CD4-positive, alpha-beta T cell (primary cell): ENCODE measurements at places on chromosomes 6 and 20.

- DNase-seq: no peak
These were observed 517.6 kb upstream of the SOX4 start for GRCh38 chr6:21075986-21076385.

DNA sequence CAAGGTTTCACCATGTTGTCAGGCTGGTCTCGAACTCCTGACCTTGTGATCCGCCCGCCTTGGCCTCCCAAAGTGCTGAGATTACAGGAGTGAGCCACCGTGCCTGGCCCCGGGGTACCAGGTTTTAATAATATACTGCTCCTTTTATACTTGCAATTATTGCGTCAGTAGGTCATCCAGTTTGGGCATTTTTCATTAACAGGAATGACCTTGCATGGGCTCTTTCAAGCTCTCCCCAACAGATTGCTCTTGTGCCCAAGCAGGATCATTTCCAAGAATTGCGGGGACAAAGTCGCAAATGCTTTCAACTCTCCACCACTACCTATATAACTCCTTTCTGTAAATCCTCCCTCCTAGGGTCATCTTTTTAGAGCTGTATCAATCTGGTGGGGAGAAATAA, 23.8 kb downstream of the STK38 start:
- DNase-seq: no peak

DNA sequence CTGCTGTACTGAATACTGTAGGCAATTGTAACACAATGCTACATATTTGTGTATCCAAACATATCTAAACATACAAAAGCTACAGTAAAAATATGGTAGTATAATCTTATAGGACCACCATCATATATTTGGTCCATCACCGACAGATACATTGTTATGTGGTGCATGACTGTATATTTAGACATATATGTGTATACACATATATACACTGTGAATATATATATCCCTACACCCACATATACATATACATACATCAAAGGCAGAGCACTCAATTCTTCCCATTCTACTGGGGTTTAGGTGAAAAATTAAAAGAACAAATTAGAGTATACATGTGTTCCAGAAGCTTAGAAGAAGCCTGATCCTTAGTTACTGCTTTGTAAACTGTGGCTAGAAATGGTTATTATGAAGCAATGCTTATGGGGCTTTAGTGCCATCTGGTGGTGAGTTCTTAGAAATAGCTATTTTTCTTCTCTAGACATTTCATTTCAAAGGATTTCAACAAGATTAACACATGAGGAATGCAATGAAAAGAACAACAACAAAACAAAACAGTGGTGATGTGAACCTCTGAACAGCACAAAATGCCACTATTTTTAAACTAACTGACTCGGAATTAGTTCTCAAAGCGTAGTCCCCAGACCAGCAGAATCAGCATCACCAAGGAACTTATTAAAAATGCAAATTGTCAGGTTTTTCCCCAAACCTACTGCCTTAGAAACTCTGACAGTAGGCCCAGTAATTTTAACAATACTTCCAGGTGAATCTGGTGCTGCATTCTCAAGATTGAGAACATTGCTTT, 38.0 kb downstream of the PKHD1 start:
- no peak for DNase-seq

GRCh38 chr6:7200598-7201443, 93.1 kb downstream of the RREB1 start:
- no peak for DNase-seq

- no peak for DNase-seq
These were observed 28.4 kb downstream of the PAQR8 start for GRCh38 chr6:52390361-52390727.

GRCh38 chr6:122184401-122184827, 215.0 kb upstream of the HSF2 start:
- no peak for DNase-seq

DNA sequence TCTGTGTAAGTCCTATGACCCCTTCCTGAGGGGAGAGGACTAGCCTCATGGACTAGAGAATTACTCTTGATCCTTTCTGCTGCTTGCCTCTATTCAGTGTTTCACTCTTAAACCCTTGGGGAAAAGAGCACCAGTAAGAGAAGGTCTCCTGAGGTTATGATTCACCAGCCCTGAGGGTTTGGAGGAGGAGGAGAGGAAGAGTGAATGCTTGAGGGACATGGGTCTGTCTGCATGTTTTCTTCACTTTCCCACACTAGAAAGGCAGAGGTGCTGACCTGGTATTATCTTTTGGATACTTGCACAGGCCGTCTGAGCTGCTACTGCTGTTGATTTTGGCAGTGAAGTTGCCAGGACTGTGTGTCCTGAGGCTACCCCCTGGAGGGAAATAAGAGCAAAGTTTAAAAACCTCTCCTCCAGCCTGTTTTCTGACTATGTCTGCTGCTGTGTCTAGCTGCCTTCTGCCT, 78.3 kb downstream of the CD109 start:
- no peak for DNase-seq

GRCh38 chr20:35232575-35232974, 6.1 kb downstream of the MMP24 start:
- no peak for DNase-seq

GRCh38 chr20:63081351-63081750, 74.6 kb upstream of the BHLHE23 start:
- DNase-seq: no peak

- DNase-seq: no peak
These were observed 911.4 kb upstream of the FLRT3 start for GRCh38 chr20:15248618-15249395.

GRCh38 chr6:83976037-83976755, 57.4 kb upstream of the MRAP2 start:
- DNase-seq: no peak

GRCh38 chr20:4813076-4813862, 91.6 kb downstream of the PRND start:
- peak; percentile 21 for DNase-seq

GRCh38 chr20:5626603-5627002, 123.6 kb upstream of the SHLD1 start:
- no peak for DNase-seq

- DNase-seq: no peak
These were observed 714.1 kb downstream of the DHX35 start for GRCh38 chr20:39676241-39676640.

DNA sequence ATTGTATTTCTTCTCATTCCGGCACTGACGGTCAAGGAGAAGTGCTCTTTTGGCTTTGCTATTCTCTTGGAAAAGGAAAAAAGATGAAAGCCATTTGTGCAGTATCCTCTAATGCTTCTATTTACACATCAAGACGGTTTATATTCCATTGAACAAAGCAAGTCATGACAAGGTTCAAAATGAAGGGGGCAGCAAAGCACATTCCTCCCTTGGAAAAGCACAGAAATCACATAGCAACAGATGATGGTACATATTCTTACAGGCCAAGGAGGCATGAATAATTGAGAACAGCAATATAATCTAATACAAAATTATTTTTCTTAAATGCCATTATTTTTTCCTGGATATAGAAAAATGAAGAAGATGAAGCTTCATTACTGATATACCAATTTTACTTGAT, 508.2 kb upstream of the JAG1 start:
- DNase-seq: no peak

DNA sequence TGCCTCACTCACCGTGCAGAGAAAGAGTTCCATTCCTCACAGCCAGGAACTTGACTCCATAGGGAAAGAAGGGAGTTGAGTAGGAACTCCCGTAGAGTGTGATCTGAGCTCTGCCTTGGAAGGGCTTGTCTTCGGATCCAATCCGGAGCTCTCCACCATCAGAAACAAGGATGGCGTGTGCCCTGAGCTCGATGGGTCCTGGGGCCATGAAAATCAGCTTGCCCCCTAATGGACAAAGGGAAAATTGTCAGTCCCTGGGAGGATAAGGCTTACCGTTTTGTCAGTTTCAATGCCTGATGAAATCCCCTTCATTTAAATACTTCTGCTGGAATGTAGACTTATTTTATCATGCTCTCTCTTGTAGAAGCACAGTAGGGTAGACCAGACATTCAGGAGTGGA, 153.3 kb downstream of the PKHD1 start:
- DNase-seq: no peak

- no peak for DNase-seq
These were observed 18.3 kb downstream of the SLC16A10 start for GRCh38 chr6:111105578-111105977.

DNA sequence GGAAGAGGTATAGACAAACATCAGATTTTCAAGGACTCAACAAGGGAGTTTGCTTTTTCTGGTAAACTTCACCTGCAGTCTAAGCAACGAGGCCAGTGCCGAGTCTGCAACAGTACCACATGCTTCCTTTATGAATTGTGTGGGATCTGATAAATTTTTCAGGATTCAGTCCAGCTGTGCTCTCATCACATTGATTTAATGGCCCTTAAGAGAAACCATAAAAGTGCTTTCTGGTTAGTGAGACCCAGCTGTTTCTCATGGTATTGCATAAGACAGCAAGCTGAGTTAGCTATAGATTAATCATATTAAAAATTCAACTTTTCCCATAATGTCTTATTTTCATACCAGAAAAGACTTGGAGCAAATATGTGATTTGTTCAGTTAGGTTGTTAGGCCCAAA, 291.4 kb downstream of the CENPW start:
- DNase-seq: no peak

- DNase-seq: no peak
These were observed 658.0 kb upstream of the NOX3 start for GRCh38 chr6:156113631-156114030.

DNA sequence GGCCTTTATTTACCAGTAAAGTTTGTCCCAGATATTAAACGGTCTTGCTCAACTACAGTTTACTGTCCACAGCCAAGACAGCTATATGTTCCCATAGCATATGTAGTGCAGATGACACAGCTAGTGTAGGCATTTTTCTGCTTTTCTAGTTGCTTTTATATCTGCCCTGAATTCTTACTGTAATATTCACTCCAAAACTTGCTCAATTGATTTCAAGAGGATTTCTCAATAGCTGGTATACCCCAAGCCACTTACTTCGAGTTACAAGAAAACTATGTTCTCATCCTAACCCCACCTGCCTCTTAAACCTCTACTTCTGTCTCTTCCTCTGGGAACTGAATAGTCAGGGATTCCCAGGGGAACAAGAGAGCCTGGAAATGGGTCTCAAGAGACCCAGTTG, 18.9 kb upstream of the ROS1 start:
- no peak for DNase-seq

DNA sequence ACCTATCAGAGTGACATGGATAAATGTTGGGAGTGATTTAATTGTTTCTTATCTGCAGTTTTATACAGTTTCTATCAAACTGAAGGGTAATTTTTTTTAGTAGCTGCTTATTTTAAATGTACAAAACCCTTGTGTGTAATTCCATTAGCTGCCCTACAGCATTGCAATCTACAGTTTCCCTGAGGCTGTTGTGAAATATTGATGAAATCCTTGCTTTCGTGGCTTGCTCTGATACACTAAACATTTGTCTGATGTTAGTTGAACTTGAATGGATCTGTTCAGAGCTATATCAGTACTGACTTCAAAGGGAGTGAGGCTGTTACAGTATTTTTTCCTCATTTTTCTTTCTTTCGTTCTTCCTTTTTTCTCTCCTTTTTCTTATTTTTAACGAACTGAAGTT, 255.4 kb downstream of the TSHZ2 start:
- no peak for DNase-seq

DNA sequence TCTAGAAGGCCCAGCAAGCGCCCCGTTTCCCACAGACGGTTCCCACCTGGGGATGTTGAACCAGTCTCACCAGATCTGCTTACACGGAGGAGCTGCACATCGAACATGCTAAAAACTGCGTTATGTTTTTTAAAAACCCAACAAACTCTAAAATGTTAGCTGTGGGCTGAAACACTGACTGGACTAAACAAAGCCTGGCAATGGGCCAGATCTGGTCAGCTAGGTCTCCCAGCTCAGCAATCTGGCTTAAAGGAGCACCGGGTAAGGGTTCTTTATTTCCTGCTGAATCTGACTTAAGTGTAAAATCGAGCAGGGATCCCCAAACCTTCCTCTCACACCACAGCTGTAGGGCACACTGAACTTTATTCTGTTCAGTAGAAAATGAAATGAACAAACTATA, 156.9 kb downstream of the FOXC1 start:
- no peak for DNase-seq
